ENCODE measurements at places on chromosomes 7 and 10. TPM values are rescaled to one million over a fixed set of nuclear protein-coding genes. Genes with fewer than 3 reads are reported as not detected.

DNA sequence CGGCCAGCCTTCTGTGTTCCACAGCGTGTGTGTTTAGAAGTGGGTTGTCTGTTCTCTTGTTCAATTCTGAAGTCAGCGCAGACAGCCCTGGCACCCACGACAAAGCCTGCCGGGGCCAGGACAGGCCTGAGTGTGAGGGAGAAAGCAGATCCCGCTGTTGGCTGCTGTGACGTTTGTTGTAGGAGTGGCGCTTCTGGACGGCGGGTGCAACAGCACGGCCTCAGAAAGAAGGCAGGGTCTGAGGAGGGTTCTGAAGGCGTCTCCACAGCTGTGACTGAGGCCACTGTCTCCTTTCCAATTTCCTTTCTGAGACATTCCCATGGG, 76.2 kb downstream of the VIPR2 start:
- peak overlapping the region; percentile 17 for H3K27ac ChIP-seq
- DNase-seq = peak; percentile 30
- no peaks in the 10 kb centered on the region for H3K27me3 ChIP-seq
- H3K4me3 ChIP-seq = no peak overlapping the region
- peaks cover 2% of the 10 kb centered on the region for H3K4me1 ChIP-seq
- H3K36me3 ChIP-seq = no peaks in the 10 kb centered on the region

DNA sequence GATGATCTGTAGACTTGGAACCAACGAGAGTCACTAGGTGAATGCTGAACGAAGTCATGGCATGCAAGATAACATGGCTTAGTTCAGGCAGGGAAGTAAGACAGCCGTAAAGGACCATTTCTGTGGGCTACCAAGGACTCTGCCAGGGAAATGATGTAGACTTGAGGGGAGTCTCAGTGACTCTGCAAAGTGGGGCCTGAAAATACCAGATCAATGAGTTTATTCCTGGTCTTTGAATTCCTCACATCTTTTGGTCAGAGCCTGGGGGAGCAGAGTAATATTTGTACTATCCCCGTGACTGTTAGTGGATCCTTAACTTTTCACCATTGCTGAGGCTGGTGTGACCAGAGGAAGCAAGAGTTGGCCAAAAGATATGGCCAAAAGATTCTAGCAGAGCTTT, 60.7 kb upstream of the INHBA start:
- no peaks in the 10 kb centered on the region for H3K27me3 ChIP-seq
- H3K27ac ChIP-seq = no peak overlapping the region
- no peaks in the 10 kb centered on the region for H3K36me3 ChIP-seq
- H3K4me1 ChIP-seq = no peaks in the 10 kb centered on the region
- no peak for DNase-seq
- no peak overlapping the region for H3K4me3 ChIP-seq

The FAM200A gene
- 10.5 TPM for polyA plus RNA-seq

DNA sequence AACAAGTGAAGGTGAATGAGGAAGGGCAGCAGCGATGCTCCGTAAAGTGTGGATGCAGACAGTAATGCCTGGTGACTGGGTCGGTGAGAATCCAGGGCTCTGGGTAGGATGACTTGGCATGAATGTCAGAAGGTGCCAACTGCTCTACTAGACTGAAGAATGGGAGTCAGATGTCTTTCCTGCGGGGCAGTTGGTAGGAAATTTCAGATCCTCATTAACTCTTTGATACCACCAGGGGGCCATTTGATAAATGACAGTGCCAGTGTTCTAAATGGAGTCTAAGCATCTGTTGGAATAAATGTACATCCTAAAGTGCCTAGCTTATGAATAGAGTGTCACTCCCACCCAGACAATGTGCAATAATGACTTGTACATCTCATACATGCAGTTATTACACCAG, 462.0 kb downstream of the GRM8 start:
- no peaks in the 10 kb centered on the region for H3K36me3 ChIP-seq
- H3K27ac ChIP-seq = no peak overlapping the region

The WEE2 gene
- polyA plus RNA-seq = 5.1 TPM

DNA sequence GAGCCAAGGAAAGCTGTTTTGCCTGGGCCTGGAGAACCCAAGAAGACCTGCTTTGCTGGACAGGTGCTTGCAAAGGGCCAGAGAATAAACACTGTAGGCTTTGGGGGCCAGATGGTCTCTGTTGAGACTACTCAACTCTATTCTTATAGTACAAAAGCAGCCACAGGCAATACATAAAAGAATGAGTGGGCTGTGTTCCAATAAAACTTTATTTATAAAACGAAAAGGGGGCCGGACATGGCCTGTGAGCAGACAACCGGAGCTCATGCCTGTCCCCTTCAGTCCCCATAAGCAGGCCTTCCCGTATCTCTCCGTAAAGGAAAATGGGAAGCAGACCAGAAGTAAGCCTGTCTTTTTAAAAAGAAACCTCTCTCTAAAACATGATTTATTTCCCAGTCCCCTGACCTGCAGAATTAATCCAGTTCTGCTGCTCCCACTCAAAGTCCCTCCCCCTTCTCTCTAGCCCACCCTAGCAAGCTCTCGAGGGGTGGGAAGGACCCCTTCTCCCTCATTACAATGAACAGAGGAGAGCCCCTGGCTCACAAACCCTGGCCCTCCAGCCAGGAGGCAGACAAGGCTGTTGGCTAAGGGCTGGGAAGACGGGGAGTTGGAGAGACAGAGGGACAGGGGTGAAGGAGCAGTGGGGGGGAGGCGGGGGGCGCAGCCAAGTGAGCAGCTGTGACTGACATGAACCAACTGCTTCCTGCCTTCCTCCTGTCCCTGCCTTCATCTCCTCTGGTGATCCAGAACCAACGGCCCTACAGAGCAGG, 177.8 kb downstream of the NEURL1 start:
- no peak overlapping the region for H3K27ac ChIP-seq
- H3K4me3 ChIP-seq = no peak overlapping the region
- peaks cover 31% of the 10 kb centered on the region for H3K4me1 ChIP-seq

The PRLHR gene
- 1.1 TPM for polyA plus RNA-seq

GRCh38 chr10:1377740-1378397, 321.7 kb downstream of the WDR37 start:
- no peak overlapping the region for H3K4me3 ChIP-seq
- H3K4me1 ChIP-seq = peaks cover 4% of the 10 kb centered on the region
- no peak overlapping the region for H3K27ac ChIP-seq
- DNase-seq = no peak
- no peaks in the 10 kb centered on the region for H3K36me3 ChIP-seq
- H3K27me3 ChIP-seq = peaks cover 4% of the 10 kb centered on the region

DNA sequence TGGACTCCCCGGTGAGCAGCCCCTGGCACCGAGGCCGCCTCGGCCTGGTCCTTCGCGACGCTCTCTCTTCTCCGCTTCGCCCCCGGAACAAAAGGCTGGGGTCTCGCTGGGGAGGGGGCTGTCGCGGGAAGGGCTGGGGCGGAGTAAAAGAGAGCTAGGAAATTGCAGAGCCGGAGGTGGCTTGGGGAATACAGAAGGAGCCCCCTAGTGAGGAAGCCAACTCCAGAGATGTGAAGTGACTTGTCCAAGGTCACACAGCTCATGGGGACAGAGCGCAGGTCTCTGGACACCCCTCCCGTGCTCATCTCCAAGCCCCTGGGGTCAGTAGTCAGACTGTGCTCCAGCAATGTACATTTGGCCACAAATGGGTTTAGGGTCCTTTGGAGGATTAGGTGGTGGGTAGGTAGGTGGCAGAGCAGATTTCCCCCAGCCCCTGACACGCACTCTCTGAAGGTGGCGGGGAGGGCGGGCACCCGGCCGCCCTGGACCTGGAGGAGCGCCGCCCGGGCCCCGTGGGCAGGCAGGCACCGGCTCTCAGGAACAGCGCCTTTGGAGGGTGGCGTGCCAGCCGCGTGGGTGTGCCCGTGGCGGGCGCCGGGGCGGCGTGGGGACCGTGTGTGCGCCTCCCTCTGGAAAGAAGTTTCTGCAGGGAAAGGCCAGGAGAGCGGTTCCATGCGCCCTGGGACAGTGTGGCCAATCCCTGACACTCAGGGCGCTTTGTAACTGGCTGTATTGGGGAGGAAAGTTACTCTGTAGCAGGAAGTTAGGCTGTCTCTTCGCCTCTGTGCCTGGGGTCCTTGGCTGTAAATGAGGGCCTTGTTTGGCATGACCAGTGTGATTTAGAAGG, 910 bp downstream of the WIPF3 start:
- peak; percentile 74 for DNase-seq
- peak overlapping the region; percentile 63 for H3K4me3 ChIP-seq
- H3K27me3 ChIP-seq = peaks cover 19% of the 10 kb centered on the region
- peaks cover 20% of the 10 kb centered on the region for H3K4me1 ChIP-seq
- H3K36me3 ChIP-seq = no peaks in the 10 kb centered on the region

- H3K4me3 ChIP-seq = no peak overlapping the region
- peaks cover 10% of the 10 kb centered on the region for H3K27me3 ChIP-seq
- H3K36me3 ChIP-seq = no peaks in the 10 kb centered on the region
- DNase-seq = no peak
These were observed 182.8 kb downstream of the SEC23IP start for GRCh38 chr10:120075349-120075748.

GRCh38 chr7:89104748-89105685, 309.5 kb upstream of the TEX47 start:
- no peak for DNase-seq
- no peaks in the 10 kb centered on the region for H3K36me3 ChIP-seq
- H3K4me1 ChIP-seq = no peaks in the 10 kb centered on the region
- H3K27ac ChIP-seq = no peak overlapping the region

GRCh38 chr7:29565224-29565630, 1.6 kb downstream of the PRR15 start:
- H3K27ac ChIP-seq = peak overlapping the region; percentile 99
- peaks cover 45% of the 10 kb centered on the region for H3K27me3 ChIP-seq
- no peak for DNase-seq
- peak overlapping the region; percentile 89 for H3K4me3 ChIP-seq
- peaks cover 10% of the 10 kb centered on the region for H3K4me1 ChIP-seq

The GOLGA7B gene
- 3.9 TPM for polyA plus RNA-seq

DNA sequence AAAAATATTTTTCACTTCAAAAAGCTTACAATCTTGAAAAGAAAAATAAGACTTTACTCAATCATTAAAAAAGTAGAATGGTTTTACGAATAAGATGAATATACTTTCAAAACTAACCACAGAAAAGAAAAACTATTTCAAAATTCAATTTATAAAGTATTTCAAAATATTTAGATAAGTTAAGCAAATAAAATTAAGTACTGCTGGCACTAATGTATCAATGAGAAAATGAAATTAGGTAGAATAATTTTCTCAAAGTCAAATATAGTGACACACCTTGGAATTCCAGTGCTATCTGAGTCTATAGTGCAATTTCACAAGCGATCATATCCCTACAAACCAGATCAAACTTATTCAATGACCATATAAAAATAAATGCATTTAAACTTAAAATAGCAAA, 109.8 kb upstream of the SEMA3A start:
- H3K27me3 ChIP-seq = no peaks in the 10 kb centered on the region
- no peak overlapping the region for H3K4me3 ChIP-seq
- no peaks in the 10 kb centered on the region for H3K4me1 ChIP-seq
- H3K36me3 ChIP-seq = no peaks in the 10 kb centered on the region

The HMX2 gene
- 1.1 TPM for polyA plus RNA-seq

DNA sequence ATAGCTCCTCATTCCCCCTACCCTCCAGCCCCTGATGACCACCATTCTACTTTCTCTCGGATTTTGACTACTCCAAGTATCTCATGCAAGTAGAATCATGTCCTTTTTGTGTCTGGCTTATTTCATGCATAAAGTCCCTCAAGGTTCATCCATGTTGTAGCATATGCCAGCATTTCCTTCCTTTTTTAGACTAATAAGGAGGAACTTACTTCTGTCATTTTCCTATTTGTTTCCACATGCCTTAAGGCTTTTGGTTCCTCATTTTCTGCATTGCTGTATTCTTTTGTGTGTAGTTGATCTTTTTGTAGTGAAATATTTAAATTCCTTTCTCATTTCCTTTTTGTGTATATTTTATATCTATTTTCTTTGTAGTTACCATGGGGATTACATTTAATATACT, 376.9 kb downstream of the CALN1 start:
- no peak overlapping the region for H3K27ac ChIP-seq
- H3K36me3 ChIP-seq = no peaks in the 10 kb centered on the region
- DNase-seq = no peak
- H3K4me1 ChIP-seq = no peaks in the 10 kb centered on the region

DNA sequence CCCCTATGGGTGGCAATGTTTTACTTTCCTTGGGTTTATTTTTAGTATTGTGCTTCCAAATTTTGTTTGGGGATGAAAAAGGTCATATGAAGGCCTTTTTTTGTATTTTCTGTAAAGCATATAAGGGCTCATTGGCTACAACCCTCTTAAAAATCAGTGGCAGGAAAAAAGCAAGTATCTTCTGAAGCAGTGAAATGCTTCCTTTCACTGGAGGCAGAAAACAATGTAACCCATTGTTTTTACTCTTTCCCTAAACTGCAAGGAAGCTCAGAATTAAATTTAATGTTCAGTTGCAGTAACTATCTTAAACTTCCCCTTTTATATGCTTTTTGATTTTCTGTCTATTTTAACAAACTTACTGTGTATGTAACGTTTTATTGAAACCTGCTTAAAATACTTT, 148.7 kb upstream of the LYZL1 start:
- H3K4me1 ChIP-seq = no peaks in the 10 kb centered on the region
- H3K27ac ChIP-seq = no peak overlapping the region
- H3K36me3 ChIP-seq = no peaks in the 10 kb centered on the region
- H3K4me3 ChIP-seq = no peak overlapping the region
- no peaks in the 10 kb centered on the region for H3K27me3 ChIP-seq

The SNX8 gene
- 50.8 TPM for polyA plus RNA-seq

The OR2A5 gene
- under 0.01 TPM for polyA plus RNA-seq

GRCh38 chr10:12470719-12471118, 121.4 kb downstream of the CAMK1D start:
- H3K4me1 ChIP-seq = peaks cover 7% of the 10 kb centered on the region
- H3K27ac ChIP-seq = no peak overlapping the region
- H3K4me3 ChIP-seq = no peak overlapping the region
- DNase-seq = no peak

The SKAP2 gene
- polyA plus RNA-seq = 31.2 TPM

- H3K27ac ChIP-seq = no peak overlapping the region
- no peaks in the 10 kb centered on the region for H3K36me3 ChIP-seq
- no peaks in the 10 kb centered on the region for H3K4me1 ChIP-seq
- no peaks in the 10 kb centered on the region for H3K27me3 ChIP-seq
These were observed 316.7 kb downstream of the NRG3 start for GRCh38 chr10:82191653-82192052.

DNA sequence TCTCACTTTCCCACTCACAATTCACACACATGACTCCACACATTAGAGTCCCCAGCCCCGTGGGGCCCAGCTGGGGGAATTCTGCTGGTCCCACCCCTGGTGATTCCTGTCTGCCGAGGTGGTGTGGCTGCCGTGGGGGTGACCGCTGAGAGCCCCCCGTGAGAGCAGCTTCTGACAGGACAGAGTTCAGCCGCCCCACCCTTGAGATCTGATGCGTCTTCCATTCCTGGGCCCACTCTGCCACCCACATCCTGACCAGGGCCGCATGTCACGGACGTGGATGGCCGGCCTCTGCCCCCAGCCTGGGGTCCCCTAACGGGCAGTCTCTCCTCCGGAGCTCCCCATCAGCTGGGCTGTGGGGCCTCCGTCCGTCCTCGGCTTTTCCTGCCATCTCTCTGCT, 240.1 kb upstream of the PITRM1 start:
- no peaks in the 10 kb centered on the region for H3K36me3 ChIP-seq
- H3K27me3 ChIP-seq = no peaks in the 10 kb centered on the region
- DNase-seq = no peak
- no peaks in the 10 kb centered on the region for H3K4me1 ChIP-seq

GRCh38 chr7:2030475-2031450, 202.0 kb downstream of the MAD1L1 start:
- H3K27ac ChIP-seq = no peak overlapping the region
- no peaks in the 10 kb centered on the region for H3K36me3 ChIP-seq
- H3K4me1 ChIP-seq = no peaks in the 10 kb centered on the region
- DNase-seq = no peak
- no peak overlapping the region for H3K4me3 ChIP-seq

Measured in large intestine (tissue), 12 donors.